ENCODE measurements at places on chromosomes 5 and 9. TPM values are rescaled to one million over a fixed set of nuclear protein-coding genes. Genes with fewer than 3 reads are reported as not detected.

GRCh38 chr9:134636149-134636507, 5.5 kb upstream of the COL5A1 start:
- DNase-seq: no peak

- peak; percentile 65 for DNase-seq
These were observed 49.5 kb downstream of the C5orf22 start for GRCh38 chr5:31581498-31582099.

DNA sequence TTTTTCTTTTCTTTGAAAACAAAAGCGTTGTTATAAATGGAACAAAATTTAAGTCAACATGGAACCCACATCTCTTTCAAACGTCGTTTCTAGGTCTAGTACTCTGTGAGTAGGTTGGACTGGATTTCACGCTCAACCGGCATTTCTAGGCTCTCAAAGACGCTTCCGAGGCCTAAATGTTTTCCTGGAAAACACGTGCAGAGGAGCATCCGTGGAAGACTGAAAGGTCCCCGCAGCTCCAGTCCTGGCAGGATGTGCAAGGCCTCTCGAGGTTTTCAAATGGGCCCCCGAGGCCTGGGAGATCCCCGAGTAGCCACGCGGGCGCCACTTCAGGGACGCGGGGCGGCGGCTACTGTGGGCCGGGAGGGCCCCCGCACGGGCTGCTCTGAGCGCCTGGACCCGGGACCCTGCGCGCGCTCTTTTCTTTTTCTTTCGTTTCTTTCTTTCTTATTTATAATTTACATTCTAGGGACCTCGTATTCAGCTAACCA, 4.2 kb upstream of the IRX2 start:
- no peak for DNase-seq

- DNase-seq: no peak
These were observed 169.7 kb downstream of the ENTREP1 start for GRCh38 chr9:69494763-69495162.

GRCh38 chr9:22117511-22118384, 108.6 kb upstream of the CDKN2B start:
- peak; percentile 56 for DNase-seq

DNA sequence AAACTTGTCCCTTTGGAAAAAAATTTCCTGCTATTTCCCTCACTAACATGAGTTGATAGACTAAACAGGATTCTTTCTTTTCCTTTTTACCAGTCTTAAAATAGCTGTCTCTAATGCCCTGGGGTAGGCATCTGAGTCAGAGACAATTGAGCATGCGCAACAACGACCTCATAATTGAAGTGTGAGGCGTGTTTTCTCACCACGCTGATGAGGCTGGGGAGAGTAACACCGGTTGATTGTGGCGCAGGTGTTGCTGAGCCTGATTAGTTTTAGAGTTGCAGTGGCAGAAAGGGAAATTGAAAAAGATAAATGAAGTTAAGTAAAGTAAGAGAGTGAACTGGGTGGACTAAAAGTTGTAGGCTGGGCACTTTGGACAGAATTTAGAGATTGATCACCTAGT, 213.7 kb downstream of the TLR4 start:
- DNase-seq: no peak

DNA sequence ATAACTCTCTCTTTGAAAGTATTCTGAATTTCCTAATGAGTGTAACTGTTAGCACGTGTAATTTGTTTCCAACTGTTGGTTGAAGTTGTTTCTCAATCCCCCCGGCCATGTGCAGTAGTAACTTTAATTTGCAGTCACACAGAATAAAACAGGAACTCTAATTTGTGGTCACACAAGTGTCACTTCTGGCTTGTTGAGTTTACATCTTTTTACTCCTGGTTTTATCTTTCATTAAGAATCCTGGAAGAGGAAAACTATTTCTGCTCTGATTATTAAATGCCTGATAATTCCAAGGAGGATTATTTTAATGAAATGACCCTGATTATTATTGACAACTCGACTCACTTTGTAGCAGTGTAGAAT, 1.2 kb downstream of the SCAMP1 start:
- no peak for DNase-seq

Gene SLC27A6
- 4.8 TPM for total RNA-seq

Gene SOWAHA
- total RNA-seq: 0.52 TPM

Gene FREM1
- total RNA-seq: 3.1 TPM

Gene TLX3
- total RNA-seq: 0.83 TPM

Gene IQGAP2
- total RNA-seq: 86.5 TPM

Measured in GM23338 (cell line).